ENCODE measurements at places on chromosomes 12 and 14.

DNA sequence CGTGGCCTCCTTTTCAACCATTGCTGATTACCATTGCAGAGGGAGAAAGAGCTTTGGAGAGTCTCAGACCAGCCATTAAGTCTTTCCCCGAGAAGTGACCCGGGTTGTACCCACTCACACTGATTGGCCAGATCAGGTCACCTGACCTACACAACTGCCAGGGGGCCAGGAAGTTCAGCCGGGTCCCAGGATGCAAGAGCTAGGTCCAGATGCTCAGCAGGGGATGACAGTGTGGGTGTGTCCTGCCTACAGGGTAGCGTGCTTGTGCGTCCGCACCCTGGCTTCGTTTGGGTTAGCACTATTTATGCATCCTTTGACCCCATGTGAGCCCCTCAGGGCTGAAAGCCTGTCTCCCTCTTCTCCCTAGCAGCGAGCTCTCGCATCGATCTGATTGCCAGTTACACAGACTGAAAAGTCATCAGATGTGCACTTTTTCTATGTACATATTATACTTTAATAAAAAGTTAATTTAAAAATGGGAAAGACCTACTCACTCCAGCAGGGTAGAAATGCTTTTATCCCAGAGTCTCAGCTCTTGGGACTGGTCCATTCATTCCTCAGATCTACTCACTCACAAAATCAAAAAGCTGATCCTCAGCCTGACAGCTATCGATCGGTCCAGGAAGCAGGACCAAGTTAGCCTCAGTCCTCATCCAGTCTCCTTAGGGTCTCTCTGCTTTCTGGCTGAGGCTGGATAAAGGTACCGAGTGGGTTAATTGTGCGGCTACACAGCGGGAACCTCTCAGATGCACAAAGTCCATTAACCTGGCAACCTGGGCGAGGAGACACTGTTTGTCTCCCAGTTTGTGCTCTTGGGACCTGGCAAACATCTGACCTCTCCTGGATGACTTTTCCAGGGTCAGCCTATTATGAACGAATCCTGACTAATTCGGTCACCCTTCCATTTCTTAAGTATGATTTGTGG lies 68.0 kb downstream of the SERPINA3 start:
- DNase-seq = no peak

GRCh38 chr12:132275110-132275531 lies 54.3 kb downstream of the GALNT9 start:
- no peak for DNase-seq

- no peak for DNase-seq
These were observed 28.1 kb downstream of the ATP6V1D start for GRCh38 chr14:67331368-67332125.

DNA sequence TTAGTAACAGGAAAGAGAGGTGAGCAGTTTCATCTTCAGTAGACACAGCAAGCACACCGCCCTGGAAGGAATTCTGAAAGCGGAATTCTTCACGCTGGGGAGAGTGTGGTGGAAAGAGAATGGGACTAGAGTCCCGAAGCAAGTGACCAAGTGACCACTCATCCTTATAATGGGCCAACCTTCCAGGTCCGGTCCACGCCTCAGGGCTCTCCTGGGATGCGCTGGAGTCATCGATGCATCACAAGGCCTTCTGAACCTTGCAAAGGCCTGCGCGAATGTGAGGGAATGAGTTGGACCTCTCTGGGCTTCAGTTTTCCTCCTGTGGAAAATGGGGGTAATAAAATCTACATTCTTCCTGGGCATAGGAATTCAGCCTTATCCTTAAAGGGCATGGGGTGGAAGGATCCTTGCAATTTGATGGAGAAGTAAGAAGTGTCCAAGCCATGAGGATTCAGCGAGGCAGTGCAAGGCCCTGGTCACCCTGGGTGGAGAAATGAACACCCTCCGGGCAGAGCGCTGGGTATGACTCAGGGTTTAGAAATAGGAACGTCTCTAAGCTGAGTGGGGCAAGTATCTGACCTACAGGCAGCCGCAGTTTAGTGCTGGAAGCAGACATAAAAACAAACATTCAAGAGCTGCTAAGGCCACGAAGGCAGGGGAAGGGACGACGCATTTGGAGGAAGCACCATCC lies 97.7 kb downstream of the SETD3 start:
- DNase-seq = no peak

GRCh38 chr12:113660936-113661335 lies 189.3 kb upstream of the LHX5 start:
- no peak for DNase-seq

GRCh38 chr14:106808458-106808857 lies 1282.1 kb downstream of the TMEM121 start:
- DNase-seq = no peak

DNA sequence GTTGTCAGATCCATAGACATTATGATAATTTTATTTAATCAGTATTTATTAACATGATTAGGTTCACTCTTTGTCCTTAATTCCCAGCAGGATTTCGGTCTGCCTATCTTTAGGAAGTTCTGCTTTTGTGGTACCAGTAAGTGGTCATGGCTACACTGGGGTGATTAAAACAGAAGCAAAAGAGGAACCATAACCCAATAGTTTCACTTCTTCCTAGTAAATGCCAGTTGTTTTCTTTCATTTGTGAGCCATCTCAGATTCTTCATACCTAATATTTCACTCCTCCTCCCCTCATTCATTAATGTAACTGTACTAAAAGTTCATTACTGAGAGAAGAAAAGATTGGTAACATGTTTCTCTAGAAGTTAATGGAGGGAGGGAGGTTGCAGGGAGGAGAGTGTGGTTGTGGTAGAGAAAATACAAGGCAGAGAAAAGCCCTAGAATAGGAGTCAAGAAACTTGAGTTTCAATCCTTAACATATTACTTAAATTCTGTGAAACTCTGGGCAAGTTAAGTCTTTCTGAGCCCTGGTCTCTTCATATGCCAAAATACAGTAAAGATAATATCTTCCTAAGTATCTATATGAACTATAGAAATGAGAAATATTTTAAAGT lies 101.2 kb downstream of the PEBP1 start:
- no peak for DNase-seq

DNA sequence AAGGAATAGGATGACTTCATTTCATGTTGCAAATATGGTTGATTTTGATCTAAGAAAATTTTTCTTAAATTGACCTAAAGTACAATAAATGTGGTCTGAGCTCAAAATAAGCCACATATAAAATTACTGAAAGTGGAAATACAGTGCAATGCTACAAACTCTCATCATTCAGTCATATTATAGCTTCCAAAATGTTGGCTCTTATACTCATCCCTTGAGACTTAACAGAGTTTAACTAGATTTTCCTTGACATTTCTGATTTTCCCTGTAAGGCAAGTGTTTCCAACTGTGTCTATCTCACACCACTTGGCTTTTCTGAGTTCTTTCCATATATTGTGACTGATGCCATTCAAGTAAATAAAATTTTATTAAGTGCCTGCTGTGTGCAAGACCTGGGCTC lies 123.7 kb upstream of the NTF3 start:
- DNase-seq = no peak

- no peak for DNase-seq
These were observed 41.6 kb downstream of the KCNK10 start for GRCh38 chr14:88281447-88281846.

Measured in stimulated activated CD8-positive, alpha-beta memory T cell treated with anti-CD3 and anti-CD28 coated beads, Interleukin-4, amount 100 ng/mL, for 1 hour (primary cell).